ENCODE measurements at places on chromosomes 5 and 9. TPM values are rescaled to one million over a fixed set of nuclear protein-coding genes. Genes with fewer than 3 reads are reported as not detected.

SOX30 gene
- 0.36 TPM for total RNA-seq

AJM1 gene
- total RNA-seq: 1.7 TPM

DDX4 gene
- not detected for total RNA-seq

LCNL1 gene
- total RNA-seq: not detected

ANKRD18A gene
- 6.1 TPM for total RNA-seq

FCN2 gene
- not detected for total RNA-seq

LCN10 gene
- total RNA-seq: 0.83 TPM

PCDHGA5 gene
- total RNA-seq: not detected

IFNB1 gene
- total RNA-seq: 0.57 TPM

GALNT12 gene
- total RNA-seq: 13.5 TPM

BOD1 gene
- total RNA-seq: 35.3 TPM

DNA sequence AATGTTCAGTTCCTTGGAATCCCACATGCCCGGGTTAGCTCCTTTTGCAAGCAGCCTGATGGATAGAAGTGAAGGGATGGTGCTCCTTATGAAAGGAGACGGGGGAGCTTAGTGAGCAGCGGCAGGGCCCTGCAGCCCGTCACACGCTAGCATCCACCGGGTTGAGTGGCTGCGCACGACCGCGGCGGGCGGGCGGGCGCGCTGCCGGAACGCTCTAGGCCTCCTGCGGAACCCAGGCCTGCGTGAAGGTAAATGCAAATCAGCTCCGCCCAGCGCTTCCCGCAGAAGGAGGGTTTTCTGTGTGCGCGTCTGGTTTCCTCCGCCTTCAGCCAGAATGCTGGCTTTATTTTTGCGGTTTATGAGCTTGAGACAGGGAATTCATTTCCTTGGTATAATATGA is 19.8 kb downstream of the IL12B start:
- peak; percentile 59 for DNase-seq

DNA sequence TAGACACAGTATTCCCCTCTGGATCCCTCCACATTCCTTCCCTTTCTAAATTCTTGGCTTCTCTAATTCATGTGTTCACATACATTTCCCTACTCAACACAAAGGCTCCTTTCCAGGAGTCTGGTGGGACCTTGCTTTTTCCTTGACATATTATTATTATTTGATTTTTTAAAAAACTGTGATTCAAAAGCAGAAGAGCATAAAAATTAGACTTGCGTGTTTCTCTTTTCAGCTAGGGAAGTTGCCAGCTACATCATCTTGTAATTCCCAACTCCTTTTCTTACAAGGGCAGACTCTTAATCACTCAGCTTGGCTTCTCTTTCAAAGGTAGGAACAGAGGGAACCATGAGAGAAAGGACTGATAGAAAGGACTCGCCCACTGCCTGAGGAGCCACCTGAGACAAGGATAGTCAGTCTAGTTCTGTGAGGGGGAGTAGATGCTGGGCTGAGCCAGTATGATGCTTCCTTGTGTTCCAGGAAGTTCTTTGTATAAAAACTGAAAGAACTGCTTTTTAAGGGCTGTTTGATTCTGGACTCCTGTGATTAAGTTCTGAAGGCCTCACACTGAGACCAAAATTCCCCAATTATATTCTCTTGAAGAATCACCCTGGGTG is 51.0 kb upstream of the DPYSL3 start:
- no peak for DNase-seq

DNA sequence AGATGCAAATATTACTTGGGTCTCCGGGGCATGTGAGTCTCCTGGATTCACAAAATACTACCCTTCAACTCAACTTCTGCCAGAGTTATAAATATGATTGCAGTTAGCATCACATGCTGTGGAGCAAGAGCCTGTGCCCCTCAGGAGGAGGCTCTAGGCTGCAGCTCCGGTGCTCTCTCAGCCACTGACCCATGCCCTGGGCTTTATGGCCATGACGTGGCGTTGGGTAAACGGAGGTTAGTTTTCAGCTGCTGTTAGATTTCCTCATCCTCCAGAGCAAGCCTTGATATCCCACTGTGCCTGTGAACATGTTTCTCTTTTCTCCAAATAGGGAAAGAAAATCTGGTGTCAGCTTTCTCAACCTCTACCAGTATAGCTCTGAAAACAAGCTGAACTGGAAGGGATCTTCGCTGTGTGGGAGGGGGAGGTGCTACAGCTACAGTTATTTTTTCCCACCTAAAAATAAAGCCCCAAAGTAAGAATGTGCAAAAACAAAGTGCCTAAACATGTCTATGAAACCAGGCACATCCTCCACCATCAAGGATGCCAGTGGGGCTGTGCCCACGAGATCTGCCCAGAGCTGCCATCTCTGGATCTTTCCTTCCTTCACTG is 124.4 kb upstream of the GPR151 start:
- DNase-seq: no peak

GRCh38 chr9:117434566-117434965 is 19.7 kb upstream of the ASTN2 start:
- DNase-seq: no peak

GRCh38 chr9:128495296-128495695 is 9.2 kb upstream of the GLE1 start:
- no peak for DNase-seq

GRCh38 chr5:173016598-173017046 is 33.1 kb downstream of the ATP6V0E1 start:
- DNase-seq: peak; percentile 9

- DNase-seq: no peak
Observed at GRCh38 chr9:86718388-86719049, 228.8 kb downstream of the GAS1 start.

GRCh38 chr5:170034231-170034630 is 53.9 kb upstream of the INSYN2B start:
- no peak for DNase-seq

DNA sequence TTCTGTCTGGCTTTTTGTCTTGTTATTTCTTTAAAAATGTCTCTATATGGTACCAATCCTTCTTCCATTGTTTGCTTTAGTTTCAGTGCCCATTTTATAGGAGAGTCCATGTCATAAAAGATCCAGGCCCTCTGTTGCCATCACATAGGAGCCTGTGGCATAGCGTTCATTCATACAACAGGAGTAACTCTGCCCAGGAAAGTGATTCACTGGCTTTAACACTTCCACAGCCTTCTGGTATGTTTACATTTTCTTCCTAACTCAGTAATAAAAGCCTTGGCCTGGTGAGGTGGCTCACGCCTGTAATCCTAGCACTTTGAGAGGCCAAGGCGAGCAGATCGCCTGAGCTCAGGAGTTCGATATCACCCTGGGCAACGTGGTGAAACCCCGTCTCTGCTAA is 519.3 kb upstream of the PTGER4 start:
- DNase-seq: no peak

GRCh38 chr5:163687414-163687813 is 182.0 kb downstream of the MAT2B start:
- DNase-seq: no peak

DNA sequence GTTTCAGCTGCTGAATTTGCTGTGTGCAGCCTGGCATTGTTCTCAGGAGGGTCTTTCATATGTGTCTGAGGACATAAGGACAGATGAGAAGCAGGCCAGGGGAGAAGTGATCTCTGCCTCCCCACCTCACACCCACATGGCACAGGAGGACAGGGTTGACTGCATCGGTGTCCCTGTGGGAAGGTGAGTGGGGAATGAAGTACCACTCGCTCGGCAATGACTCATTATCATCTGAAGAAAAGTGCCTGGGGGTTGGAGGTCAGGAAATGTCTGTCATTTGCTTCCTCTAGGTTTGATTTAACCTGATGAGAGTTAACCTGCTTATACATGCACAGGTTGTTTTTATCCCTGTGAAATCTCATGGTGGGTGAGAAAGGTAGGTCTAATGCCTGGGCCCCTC is 195.0 kb downstream of the GADD45G start:
- no peak for DNase-seq
